ENCODE measurements at places on chromosomes 2 and 18.

- no peak for DNase-seq
Measured at GRCh38 chr2:199201539-199201938, 256.2 kb downstream of the SATB2 start.

DNA sequence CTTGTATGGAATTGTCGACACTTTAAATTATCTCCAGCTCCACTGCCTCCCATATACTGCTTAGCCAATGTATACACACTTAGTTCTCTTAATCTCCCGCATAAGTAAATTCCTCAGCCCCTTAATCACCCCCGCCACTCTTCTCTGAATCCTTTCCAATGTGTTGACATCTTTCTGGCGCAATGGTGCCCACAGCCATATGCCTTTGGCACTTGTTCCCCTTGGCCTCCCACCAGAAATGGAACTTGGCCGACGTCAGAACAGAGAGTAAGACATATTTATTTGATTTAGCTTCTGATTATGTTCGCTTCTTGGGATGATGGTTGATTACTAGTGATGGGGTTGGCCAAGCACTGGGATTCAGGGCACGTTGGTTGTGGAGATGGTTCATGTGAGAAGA lies 1089.3 kb upstream of the CELF4 start:
- DNase-seq: no peak

DNA sequence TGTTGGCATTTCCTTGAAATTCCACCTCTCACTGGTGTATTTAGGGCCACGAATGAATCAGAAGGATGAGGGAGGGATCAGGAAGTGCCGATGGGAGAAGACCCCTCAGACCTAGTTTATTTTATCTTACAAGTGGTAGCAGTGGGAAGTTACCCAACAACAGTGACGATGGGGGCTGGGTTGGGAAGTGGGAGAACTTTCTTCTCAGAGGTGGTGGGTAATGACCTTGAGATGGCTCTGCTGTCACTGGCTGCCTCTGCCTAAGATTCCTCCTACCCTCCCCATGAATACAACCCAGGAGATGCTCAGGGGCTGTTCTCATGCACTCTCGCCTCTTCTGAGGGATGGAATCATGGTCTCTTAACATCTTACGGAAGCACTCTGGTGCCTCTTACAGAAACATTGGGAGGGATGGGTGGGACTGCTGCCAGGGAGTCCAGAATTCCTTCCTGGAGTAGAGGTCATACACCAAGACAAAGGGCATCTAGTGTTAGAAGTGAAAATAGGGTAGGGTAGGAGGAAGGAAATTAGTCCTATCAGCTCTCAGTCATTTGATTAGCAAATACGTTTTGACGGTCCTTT lies 58.5 kb upstream of the TXNDC2 start:
- DNase-seq: no peak

GRCh38 chr2:32732912-32733472 lies 105.1 kb downstream of the TTC27 start:
- DNase-seq: no peak

- no peak for DNase-seq
Measured at GRCh38 chr2:85794491-85795121, 40.8 kb downstream of the ATOH8 start.

DNA sequence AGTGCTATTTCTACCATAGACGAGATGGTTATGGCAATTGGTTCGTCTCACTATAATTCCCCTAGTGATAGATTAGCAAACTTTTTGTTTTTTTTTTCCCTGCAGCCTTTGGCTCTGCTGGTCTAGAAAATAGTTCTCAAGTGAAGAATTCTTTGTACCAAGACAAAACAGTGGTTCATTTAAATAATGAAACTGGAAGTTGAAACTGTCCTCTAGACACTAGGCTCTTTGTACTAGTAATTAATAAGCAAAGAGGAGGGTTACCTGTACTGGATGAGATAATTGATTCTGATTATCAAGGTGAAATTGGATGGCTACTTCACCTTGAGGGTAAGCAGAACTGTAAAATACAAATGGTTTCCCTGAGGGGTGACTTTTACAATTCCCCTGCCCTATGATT lies 156.9 kb upstream of the DCC start:
- no peak for DNase-seq

GRCh38 chr2:53989210-53989862 lies 18.5 kb upstream of the PSME4 start:
- DNase-seq: no peak

DNA sequence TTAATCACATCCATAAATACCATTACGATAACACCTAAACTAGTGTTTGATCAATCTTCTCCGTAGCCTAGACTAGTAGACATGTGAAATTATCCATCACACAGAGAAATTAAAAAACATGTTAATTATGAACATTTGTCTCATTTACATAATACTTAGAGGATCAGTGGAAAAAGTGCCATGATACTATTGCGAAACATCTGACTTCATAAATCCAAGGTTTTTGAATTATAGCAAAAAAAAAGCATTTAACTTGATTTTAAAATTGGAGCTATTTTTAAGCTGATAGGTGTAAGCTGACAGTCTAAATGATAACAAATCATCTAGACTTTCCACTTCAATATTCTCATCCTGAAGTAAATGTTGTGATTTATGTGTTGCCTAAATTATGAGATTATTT lies 51.6 kb downstream of the CBLN2 start:
- no peak for DNase-seq

GRCh38 chr18:74429096-74429495 lies 28.0 kb downstream of the DIPK1C start:
- DNase-seq: no peak

- no peak for DNase-seq
Measured at GRCh38 chr2:192151853-192152252, 42.9 kb downstream of the TMEFF2 start.

Data from stimulated activated CD8-positive, alpha-beta memory T cell treated with anti-CD3 and anti-CD28 coated beads, Interleukin-4, amount 100 ng/mL, for 24 hours (primary cell).